ENCODE measurements at places on chromosomes 4 and X. TPM values are rescaled to one million over a fixed set of nuclear protein-coding genes. Genes with fewer than 3 reads are reported as not detected.

NIPAL1 gene
- total RNA-seq: 6.8 TPM

TNIP3 gene
- 1.5 TPM for total RNA-seq

SAGE1 gene
- not detected for total RNA-seq

G6PD gene
- 31.3 TPM for total RNA-seq

DRD5 gene
- total RNA-seq: 1.2 TPM

PGAM4 gene
- not detected for total RNA-seq

FGFRL1 gene
- 59.1 TPM for total RNA-seq

NXF2 gene
- total RNA-seq: not detected

PDLIM3 gene
- 82.4 TPM for total RNA-seq

ZNF827 gene
- total RNA-seq: 27.3 TPM

F8A3 gene
- 5.4 TPM for total RNA-seq

CCDC149 gene
- total RNA-seq: 14.8 TPM

ARMCX1 gene
- total RNA-seq: 43.8 TPM

LAP3 gene
- total RNA-seq: 66.5 TPM

ARHGAP36 gene
- 36.8 TPM for total RNA-seq

GRID2 gene
- total RNA-seq: 16.8 TPM

RNF128 gene
- total RNA-seq: 7.6 TPM

ABCG2 gene
- total RNA-seq: 11.2 TPM

ETDA gene
- not detected for total RNA-seq

TFE3 gene
- total RNA-seq: 27.9 TPM

ZFYVE28 gene
- 6.4 TPM for total RNA-seq

DNASE1L1 gene
- 27.1 TPM for total RNA-seq

PAGE2B gene
- 0.70 TPM for total RNA-seq

SHROOM2 gene
- 20.1 TPM for total RNA-seq

FGF5 gene
- not detected for total RNA-seq

NKX1-1 gene
- total RNA-seq: not detected

CENPVL2 gene
- total RNA-seq: 0.18 TPM

NLRP2B gene
- 0.06 TPM for total RNA-seq

RTL3 gene
- total RNA-seq: 0.12 TPM

EXOC1L gene
- total RNA-seq: not detected

NLGN3 gene
- 2.2 TPM for total RNA-seq

NXF2B gene
- total RNA-seq: 0.12 TPM

PABPC4L gene
- total RNA-seq: 10.8 TPM

AFM gene
- 10.0 TPM for total RNA-seq

GPRASP3 gene
- 13.8 TPM for total RNA-seq

FGF13 gene
- total RNA-seq: 27.5 TPM

PLCXD1 gene
- 22.1 TPM for total RNA-seq

ATOH1 gene
- not detected for total RNA-seq

ANXA3 gene
- total RNA-seq: 47.5 TPM

CXCL11 gene
- total RNA-seq: not detected

SLC25A43 gene
- 5.4 TPM for total RNA-seq

ATP8A1 gene
- 33.2 TPM for total RNA-seq

RGN gene
- total RNA-seq: 30.4 TPM

Data from metanephros (tissue), 2 donors.